ENCODE measurements at places on chromosomes 16 and 17.

DNA sequence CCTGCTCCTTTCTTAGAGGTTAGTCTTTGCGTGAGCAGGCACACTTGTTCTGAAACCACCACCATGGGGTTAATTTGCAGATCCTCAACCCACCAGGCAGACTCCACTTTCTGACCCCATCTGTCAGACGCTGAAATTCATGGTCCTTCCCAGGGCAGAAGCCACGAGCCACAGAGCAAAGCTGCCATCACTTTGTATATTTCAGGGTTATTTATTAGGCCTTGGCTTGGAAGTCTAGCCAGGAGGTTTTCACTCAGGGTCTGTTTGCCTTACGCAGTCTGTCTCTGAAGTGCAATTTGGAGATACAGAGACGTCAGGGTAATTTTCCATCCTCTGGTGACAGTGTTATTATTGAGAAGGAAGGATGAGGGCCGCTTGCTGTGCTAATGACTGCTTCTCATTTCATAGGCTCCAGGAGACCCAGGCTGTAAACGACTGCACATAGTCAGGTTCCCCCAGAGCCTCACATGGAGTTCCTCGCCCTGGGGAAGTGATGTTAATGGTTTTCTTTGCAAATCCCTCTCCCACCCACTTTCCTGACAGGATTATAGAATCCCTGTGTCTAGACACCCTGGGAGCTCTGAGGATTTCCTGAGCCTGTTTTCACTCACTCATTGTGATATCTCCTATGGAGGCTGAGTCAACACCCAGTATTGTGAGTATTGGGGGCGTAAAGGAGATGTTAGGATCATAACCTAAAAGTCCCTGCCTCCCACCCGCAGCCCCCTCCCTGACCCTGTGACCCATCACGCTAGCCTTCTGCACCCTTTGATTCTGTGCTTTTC is 269.0 kb downstream of the ABCC12 start:
- DNase-seq: no peak

- peak; percentile 21 for DNase-seq
These were observed at the start of gene FBXL19 for GRCh38 chr16:30923554-30924075. Gene FBXL19 (plus strand): TSS chr16:30923572. CDS start chr16:30925755, 2,183 bp downstream.

DNA sequence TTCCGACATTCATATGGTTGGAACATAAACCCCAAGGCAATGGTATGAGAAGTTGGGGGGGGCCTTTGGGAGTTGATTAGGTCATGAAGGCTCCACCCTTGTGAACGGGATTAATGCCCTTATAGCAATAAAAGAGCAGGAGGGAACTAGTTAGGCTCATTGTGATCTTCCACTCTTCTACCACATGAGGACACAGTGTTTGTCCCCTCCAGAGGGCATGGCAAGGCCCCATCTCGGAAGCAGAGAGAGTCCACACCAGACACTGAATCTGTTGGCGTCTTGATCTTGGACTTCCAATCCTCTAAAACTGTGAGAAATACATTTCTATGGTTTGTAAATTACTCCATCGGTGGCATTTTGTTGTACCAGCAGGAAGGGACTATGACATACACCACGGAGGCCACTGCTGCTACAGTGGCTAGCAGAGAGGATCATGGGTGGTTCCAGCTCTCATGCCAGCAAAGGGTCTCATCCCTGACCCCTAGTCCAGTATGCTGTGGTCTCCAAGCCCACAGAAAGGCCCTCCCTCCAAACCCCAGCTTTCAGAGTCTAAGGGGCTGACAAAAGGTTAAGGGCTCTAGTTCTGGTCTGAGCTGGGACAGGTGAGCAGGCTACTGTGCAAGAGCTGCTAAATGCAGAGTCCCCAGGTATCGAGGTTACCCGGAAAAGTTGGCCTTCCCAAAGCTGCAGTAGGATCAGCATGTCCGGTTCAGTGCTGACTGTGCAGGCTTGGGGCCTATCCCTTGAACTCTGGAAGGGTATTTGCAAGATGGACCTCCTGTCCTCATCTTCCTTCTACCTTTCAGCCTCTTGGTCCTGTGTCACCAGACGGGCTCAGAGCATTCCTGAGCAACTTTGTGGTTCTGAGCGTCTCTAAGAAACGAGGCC is 12.2 kb downstream of the CCR7 start:
- DNase-seq: no peak

- no peak for DNase-seq
These were observed 8.1 kb downstream of the MEIOB start for GRCh38 chr16:1863681-1864460.

- no peak for DNase-seq
These were observed 19.9 kb upstream of the MLKL start for GRCh38 chr16:74720579-74720978.

DNA sequence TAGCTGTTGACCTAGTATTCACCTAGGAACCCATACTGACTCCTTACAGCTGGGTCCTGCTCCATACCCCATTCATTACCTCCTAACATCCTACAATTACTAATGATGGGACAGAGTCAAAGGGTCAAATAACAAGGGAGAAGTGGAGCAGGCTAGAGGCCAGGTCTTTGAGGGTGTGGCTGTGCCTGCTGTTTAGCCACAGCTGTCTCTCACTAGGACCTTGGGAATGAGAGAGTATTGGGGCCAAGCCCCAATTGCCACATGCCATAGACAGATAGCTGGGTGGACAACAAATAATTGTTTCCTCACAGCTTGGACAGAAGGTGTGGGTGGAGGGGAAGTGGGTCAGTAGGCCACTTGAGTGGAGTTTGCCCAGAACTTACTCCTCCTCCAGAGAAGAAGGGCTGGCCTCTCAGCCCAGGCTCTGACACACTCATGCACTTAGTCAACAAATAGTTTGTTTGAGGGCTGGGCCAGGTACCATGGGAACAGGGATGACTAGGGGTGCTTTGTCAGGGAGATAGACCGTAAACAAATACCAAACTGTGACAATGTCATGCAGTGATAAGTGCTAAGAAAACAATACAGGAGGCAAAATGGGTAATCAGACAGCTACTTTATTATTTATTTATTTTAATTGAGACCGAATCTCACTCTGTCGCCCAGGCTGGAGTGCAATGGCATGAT is 10.2 kb upstream of the CENPT start:
- DNase-seq: no peak

DNA sequence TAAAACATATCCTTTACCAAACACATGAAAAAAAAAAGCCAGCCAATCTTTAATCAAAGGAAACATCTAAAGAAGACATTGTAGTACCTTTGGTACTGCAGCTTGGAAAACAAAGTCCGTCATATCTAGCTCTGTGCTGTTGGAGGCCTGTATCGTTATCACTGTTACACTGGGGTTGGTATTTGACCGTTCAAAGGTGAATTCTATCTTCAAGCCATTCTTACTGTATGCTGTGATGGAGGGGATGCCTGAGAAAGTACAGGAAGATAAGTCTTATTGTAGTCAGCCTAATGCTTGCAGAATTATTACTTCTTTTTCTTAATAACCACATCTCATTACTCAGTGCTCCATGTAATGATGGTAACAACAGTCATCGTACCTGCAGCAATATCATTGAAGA is 14.4 kb upstream of the PHLPP2 start:
- DNase-seq: no peak

- no peak for DNase-seq
These were observed 262.9 kb downstream of the PARN start for GRCh38 chr16:14366974-14367707.

GRCh38 chr17:34199932-34200534 is 55.1 kb upstream of the CCL2 start:
- DNase-seq: peak; percentile 51

- DNase-seq: peak; percentile 58
These were observed 20.0 kb upstream of the WFIKKN1 start for GRCh38 chr16:610513-611381.

GRCh38 chr17:43740541-43740940 is 18.1 kb downstream of the SOST start:
- no peak for DNase-seq

GRCh38 chr16:5633845-5634440 is 536.3 kb upstream of the EEF2KMT start:
- no peak for DNase-seq

- DNase-seq: no peak
These were observed 555.0 kb upstream of the RBFOX1 start for GRCh38 chr16:6777624-6778023.
